ENCODE measurements at places on chromosomes 1 and 21.

- no peak for DNase-seq
Observed at GRCh38 chr1:206833801-206834200, 31.6 kb upstream of the IL20 start.

- DNase-seq: no peak
Observed at GRCh38 chr1:233427907-233428306, 100.4 kb downstream of the MAP3K21 start.

- no peak for DNase-seq
Observed at GRCh38 chr1:59272507-59272906, 24.4 kb upstream of the FGGY start.

GRCh38 chr1:69483246-69483645 lies 84.5 kb upstream of the LRRC7 start:
- no peak for DNase-seq

GRCh38 chr21:38129711-38130110 lies 127.1 kb upstream of the KCNJ15 start:
- no peak for DNase-seq

GRCh38 chr1:212121779-212122178 lies 86.2 kb downstream of the DTL start:
- peak; percentile 18 for DNase-seq

DNA sequence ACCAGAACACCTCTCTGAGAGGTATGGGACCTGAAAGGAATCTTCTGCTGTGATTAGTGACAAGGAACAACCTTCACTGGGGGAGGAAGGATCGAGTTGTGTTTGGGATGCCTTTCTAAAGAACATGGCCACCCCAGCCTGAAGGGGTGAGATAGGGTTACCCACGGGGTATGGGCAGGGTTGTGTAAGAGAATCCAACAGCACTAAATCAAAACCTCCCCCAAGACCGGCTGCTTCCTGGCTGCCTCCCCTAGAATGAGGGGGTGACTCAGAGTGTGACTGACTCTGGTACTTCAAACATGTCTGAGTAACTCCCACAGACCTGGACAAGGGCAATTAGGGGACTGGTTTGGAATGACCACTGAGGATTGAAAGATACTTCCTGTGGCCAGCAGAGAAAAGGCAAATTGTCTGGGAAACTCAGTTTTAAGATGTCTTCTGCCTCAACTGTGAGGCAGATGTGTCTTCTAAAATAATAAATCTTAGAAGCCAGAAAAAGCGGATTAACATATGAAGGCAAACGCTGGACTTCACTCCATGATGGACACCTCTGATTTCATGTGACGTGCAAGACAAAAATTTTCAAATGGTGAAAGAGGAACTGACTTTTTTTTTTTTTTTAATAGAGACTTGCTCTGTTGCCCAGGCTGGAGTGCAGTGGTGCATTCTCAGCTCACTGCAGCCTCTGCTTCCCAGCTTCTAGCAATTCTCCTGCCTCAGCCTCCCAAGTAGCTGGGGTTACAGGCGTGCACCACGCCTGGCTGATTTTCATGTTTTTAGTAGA lies 6.7 kb upstream of the PTPN14 start:
- peak; percentile 87 for DNase-seq

- no peak for DNase-seq
Observed at GRCh38 chr1:7268983-7269382, 483.7 kb downstream of the CAMTA1 start.

- no peak for DNase-seq
Observed at GRCh38 chr1:37055631-37056030, 21.3 kb upstream of the GRIK3 start.

GRCh38 chr1:101237229-101237837 lies 514 bp downstream of the S1PR1 start:
- no peak for DNase-seq

DNA sequence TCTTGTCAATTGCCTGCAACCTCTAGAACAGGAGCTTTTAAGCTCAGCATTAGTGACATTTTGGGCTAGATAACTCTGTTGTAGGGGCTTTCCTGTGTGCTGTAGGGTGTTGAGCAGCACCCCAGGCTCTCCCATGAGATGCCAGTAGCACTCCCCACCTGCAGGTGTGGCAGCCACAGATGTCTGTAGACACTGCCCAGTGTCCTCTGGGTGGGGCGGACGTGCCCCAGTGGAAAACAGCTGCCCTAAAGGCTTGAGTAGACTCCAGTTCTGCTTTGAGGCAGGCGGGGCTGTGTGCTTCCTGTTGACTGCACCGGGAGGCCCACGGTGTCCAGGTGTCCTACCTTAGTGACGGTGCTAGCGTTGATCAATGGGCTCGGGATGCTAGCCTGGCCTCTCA lies 16.9 kb upstream of the PWP2 start:
- DNase-seq: no peak

- no peak for DNase-seq
Observed at GRCh38 chr1:34354367-34354766, 177.7 kb downstream of the C1orf94 start.

DNA sequence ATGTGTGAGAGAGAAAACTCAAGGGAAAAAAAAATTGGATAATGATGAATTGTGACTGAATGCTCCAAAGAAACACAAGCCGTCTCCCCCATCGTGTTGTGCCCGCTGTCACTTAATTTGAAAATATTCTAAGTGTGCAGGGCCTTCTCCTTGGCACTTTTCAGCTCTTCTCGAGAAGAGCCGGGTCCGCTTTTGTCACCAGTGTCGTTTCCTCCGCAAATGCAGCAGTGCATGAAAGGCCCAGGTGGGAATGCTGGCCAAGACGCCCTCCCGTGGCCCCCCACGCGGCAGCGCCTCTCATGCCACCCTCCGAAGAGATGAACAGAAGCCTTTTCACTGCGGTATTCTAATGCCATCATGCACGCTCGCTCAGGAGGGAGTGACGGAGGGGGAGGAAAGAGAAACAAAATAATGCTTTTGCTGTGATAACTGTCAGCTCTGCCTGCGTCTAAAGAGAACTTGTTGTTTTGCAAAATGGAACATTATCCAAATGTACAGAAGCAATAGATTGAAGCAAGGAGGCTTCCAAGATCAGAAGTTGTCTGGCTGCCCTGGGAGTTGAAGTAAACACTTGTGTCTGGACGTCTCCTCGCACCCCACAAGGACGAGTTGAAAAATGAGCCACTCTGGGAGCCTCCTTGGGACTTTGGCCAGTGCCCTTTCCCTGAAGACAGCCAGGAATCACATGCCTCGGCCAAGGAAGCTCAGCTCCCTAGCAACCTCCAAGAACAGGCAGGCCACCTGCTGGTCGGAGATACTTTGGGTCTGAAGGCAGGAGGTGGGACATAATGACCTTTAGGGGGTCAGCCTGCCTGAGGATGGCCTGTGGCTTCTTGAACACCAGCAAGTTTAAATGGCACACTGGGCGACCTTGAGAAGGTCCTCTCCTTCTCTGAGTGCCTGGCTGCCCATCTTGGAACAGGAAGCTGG lies 166.1 kb upstream of the ZC3H12A start:
- no peak for DNase-seq

DNA sequence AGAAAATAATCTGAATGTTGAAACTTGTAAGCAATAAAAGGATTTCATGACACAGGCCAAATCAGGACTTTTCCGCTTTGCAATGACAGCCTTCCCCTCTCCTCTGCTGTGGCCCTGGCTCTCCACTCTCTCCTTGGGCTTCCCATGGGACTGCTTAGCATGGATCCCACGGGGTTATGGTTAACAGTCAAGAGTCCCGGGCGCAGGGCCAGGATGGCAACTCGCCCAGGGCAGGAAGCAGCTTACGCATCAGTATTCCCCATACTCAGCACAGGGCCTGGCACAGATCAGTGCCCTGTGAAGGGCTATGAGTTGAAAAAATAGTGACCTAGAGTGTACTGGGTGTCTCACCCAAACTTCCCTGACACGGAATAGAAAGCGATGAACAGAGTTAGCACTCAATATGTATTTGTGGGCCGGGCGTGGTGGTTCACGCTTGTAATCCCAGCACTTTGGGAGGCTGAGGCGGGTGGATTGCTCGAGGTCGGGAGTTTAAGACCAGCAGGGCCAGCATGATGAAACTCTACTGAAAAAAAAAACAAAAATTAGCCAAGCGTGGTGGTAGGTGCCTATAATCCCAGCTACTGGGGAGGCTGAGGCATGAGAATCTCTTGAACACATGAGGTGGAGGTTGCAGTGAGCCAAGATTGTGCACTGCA lies 29.1 kb upstream of the GRHL3 start:
- DNase-seq: peak; percentile 44

- no peak for DNase-seq
Observed at GRCh38 chr1:230930986-230931385, 47.7 kb downstream of the TTC13 start.

DNA sequence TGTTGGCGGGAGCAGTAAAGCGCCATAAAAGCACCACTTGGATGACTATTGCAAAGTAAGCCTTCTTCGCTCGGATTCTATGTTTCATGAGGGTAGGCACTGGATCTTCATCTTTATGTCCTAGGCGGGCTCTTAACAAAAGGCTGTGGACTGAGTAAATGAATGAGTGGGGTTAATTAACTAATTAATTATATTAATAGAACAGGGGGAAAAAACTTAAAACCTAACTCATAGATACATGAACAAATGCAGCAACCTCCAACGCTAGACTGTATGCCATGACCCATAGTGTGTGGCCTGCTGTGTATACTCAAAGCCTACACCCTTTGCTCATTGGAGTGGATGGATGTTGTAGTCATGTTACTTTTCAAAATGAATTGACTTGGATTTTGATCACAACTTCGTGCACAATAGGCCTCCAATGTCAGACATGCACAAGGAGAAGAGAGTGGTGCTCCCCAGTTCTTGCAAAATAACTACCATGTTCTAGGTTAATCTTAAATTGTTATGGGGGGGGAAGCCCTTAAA lies 417 bp upstream of the GFI1 start:
- peak; percentile 14 for DNase-seq

- no peak for DNase-seq
Observed at GRCh38 chr1:215290018-215290417, 207.5 kb downstream of the KCNK2 start.

DNA sequence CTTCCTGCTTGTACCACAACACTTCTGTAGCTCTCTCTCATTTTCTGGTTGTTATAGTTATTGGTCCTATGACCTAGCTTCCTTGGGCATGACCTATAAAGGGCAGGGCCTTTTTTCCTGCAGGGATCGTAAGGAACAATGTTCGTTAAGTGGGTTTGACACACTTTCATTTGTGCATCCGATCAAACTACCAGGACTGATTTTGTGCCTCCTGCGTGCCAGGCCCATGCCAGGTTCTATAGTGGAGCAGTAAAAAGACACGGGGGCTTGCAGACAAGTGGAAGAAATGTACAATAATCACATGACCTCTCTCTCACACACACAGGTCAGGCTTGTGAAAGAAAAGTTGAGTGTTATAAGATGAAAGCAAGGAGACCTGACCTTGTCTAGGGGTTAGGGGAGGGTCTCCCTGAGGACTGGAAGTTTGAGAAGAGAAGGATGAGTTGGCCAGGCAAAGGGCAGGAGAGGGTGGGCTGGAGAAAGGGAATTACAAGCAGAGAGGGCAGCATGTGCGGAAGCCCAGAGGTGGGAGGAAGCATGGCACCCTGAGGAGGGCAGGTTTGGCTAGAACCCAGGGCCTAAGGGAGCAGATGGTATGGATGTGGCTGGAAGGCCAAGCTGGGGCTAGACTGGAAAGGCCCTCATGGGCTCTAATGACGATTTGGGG lies 145.4 kb downstream of the GRIK3 start:
- DNase-seq: no peak

DNA sequence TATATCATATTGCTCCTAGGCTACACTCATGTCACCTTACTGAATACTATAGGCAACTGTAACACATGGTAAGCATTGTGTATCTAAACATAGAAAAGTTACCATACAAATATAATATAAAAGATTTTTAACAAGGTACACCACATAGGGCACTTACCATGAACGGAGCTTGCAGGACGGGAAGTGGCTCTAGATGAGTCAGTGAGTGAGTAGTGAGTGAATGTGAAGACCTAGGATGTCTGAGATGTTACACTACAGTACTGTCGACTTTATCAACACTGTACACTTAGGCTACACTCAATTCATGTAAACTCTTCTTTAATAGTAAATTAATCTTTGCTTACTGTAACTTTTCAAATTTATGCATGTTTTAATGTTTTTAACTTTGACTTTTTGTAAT lies 81.0 kb upstream of the PLD5 start:
- DNase-seq: peak; percentile 53

GRCh38 chr1:212244441-212244840 lies 40.8 kb upstream of the PPP2R5A start:
- no peak for DNase-seq

- DNase-seq: no peak
Observed at GRCh38 chr1:220796530-220796929, 9.8 kb downstream of the MTARC1 start.

DNA sequence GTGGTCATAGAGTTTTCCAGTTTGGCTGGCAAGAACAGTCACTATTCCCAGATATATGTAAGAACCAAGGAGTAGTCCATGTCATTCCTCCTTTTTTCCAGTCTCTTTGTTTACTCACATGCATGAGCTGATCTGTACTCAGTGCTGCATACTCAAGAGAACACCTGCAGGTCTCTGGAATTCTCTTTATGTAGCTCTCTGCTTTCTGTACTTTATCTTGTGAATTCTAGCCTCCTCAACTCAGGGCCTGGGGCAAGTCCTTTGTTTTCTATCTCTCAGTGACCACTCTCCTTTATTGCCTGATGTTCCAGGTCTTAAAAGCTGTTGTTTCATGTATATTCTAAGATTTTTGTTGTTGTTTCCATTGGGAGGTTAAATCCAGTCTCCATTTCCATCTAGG lies 478.9 kb downstream of the DPYD start:
- DNase-seq: no peak

DNA sequence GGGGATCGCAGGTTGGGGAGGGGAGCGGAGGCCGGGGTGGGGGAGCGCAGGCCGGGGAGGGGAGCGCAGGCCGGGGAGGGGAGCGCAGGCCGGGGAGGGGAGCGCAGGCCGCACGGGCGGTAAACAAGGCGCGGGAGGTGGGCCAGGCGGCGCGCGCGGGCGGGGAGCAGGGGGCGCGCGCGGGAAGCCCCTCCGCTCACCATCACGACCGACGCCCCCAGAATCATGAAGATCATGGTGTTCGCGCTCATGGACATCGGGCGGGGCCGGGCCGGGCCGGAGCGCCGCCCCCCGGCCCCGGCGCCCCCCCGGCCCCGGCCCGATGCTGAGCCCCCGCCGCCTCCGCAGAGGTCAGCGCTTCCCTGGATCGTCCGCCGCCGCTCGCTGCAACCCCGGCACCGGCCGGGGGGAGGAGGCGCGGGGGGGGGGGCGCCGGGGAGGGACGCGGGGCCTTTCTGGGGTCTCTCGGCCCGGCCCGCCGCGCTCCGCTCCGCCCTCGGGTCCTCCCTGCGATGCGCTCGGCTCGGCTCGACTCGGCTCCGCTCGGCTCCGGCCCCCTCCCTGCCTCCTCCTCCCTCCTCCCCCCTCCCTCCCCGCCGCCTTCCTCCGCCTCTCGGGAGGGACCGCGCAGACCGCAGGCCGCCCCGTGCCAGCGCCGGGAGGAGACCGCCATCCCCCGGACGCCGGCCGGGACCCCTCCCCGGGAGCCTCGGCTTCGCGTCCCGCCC lies at the start of gene TMEM240:
TMEM240 (minus strand) TSS at position 535 of the 728 bp plus-strand sequence; CDS start at position 257, 278 bp downstream.
- DNase-seq: no peak

GRCh38 chr1:183248989-183249691 lies 63.1 kb downstream of the LAMC2 start:
- no peak for DNase-seq

DNA sequence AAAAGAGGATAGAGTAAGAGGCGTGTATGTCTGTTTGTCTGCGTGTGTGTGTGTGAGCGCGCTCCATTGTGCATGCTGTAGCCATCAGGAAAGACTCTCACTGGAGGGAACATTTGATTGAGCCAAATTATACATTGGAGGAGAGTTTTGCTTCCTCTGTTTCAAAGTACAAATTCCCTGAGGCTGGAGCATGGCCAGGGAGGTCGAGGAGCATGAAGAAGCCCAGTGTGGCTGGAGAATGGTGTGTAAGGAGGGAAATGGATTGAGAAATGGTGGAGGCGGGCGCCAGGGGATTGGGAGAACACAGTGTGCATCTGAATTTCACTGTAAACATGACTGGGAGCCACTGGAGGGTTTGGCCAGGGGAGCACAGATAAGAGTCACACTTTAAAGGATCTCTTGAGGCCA lies 22.1 kb upstream of the EFNA1 start:
- DNase-seq: no peak

Measured in RKO (cell line).